ENCODE measurements at places on chromosomes 1 and 21.

DNA sequence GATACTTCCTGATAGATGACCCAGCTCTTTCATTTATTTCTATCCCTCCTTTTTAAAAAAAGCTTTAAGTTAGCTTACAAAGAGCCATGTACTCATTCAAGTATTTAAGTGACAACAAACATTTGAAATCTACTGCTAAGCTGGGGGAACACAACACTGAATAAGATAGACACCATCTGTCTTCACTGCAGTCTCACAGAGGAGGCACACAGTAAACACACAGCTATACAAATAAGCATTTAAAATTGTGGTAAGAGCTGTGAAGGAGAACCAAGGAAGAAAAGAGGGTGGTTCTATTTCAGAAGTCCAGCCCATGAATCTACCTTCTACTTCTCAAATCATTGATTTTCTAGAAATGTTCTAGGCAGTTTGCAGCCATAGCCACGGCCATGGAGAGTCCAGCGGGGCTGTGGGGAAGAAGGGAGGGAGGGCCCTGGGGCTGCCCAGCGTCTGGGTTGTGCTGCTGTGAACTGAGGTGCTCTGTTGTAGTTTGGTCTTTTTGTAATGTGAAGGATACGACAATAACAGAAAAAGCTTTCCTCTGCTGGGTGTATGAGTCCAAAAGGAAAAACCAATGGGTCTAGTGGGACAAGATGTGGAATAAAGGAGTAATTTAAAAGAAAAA is 28.2 kb downstream of the PRDM2 start:
- no peak for DNase-seq

DNA sequence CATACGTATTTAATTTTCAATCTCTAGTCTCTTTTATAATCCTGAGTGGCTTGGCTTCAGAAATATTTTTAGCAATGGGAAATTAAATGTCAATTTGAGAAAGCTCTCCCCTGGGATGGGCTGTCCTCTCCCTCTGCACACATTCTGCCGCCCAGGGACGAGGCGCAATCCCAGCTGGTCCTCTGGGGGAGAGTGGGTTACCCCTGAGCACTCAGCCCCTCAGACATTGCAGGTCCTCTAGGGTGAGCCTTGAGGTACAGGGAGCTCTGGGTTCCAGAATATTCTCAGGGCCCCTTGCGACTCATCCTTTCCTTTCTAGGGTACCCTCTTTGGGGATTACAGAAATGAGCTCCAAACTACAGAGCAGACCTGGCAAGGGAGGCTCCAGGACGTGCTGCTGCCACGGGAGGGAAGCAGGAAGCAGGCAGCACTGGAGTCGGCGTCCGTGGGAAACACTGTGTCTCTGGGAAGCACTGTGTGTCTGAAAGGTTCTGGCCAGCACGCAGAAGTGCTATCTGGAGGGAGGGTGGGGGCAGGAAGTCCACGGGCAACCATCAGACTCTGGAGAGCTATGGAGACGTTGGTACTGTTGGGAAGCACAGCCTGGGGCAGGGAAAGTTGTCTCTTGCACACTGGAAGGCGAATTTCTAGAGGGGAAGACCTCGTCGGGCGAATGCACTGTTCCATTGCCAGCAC is 343.3 kb upstream of the VAMP3 start:
- DNase-seq, result no peak

GRCh38 chr1:199946305-199947155 is 81.0 kb upstream of the NR5A2 start:
- no peak for DNase-seq

DNA sequence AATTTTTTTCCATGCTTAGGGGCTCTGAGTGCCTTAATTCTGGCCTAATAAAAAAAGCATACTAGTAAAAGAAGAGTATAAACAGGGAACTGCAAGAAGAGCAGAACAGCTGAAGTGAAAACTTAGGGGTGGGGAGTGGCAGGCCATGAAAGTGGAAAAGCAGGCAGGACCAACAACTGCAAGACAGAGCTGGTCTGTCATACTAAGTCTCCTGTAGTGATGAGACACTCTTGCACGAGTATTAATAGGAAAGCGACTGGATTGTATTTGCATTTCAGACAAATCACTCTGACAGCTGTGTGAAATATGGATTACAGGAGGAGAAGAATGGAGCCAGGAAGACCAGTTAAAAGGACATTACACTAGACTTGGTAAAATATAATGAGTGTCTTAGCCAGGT is 449.9 kb downstream of the NUF2 start:
- no peak for DNase-seq

GRCh38 chr1:170240409-170240808 is 94.7 kb downstream of the NTMT2 start:
- peak; percentile 68 for DNase-seq

DNA sequence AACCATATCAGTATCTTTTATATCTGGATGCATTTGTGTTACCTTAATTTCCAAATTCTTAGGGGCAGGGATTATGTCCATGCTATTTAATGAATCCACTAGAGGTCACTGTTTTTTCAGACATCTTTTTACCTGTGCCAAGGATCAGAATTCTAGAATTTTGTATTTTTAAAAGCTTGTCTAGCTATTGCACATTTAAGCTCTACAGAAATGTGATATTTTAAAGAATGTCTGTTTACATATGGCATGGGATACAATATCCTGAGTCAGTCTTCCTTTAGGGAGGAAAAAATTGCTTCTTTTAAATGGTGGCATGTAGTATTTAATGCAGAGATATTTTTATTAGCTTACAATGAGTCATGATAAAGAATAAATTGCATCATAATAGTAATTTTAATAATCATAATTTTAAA is 11.3 kb downstream of the RPAP2 start:
- peak; percentile 57 for DNase-seq

DNA sequence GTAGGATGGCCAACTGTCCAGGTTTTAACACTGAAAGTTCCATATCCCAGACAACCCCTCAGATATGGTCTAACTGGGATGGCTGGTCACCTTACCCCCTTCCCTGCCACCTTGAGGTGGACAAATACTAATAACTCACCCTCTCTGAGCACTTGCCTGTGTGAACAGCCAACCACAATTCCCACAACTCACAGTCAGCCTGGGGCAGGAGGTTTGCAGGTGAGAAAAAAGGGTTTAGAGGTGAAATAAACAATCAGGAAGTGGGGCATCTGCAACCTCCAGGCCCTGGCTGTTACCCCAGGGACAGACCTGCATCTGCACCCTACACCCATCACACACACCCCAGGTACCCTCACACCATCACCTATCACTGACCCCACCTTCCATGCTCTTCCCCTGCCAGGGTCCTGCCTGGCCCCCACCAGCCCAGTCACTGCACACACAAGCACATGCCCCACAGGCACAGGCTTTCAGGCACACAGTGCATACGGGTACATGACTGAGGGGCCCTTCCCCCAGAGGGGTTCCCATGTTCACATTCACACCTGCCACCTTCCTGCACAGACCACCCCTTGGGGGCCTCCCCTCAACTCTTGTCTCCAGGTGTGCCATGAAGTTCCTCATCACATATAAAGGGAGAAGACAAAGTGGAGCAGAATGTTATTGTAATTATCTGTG is 679.5 kb downstream of the MATN1 start:
- DNase-seq, result no peak

- DNase-seq, result no peak
These were observed 15.9 kb upstream of the PADI1 start for GRCh38 chr1:17188889-17189631.

DNA sequence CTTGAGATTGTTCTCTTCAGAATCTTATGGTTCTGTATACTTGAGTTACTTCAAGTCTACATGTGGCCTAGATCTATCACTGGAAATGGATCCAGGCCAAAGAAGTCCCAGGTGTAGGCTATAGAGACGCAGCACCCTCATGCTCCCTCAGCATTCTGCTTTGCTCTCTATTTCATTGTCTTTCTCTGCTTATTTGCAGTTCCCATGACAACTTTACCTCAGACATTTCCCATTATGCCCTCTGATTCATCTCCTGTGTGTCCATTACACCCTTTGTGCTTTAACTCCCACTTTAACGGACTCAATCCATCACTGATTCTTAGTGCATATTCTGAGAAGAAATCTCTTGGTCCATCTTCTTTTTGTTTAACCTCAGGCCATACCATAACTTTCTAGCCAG is 236.9 kb upstream of the NRIP1 start:
- no peak for DNase-seq

GRCh38 chr1:110631836-110632620 is 25.9 kb upstream of the KCNA2 start:
- DNase-seq, result no peak

- DNase-seq, result no peak
These were observed 7.6 kb downstream of the CLSPN start for GRCh38 chr1:35762141-35762540.

DNA sequence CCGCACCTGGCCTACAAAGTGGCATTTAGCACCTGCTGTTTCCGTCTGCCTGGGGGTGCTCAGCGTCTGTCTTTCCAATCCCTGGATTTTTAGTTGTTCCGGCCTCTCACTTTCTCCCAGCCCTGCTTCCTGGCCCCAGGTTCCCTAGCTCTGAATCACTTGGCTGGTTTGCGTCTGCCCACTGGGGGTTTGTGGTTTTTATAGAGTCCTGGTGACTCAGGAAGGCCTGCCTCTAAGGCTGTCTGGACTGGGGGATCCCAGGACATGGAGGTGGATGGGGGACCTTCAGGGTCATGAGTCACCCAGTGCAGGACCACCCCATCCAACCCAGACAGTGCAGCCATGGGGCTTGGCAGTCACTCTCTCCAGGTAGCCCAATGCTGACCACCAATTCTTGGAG is 53.5 kb downstream of the MRPL37 start:
- peak; percentile 84 for DNase-seq

GRCh38 chr1:220426989-220427388 is 100.9 kb upstream of the MARK1 start:
- no peak for DNase-seq

- DNase-seq, result peak; percentile 57
These were observed 407 bp upstream of the PIGV start for GRCh38 chr1:26787381-26787705.

GRCh38 chr21:45365186-45365607 is 39.8 kb upstream of the COL18A1 start:
- no peak for DNase-seq

DNA sequence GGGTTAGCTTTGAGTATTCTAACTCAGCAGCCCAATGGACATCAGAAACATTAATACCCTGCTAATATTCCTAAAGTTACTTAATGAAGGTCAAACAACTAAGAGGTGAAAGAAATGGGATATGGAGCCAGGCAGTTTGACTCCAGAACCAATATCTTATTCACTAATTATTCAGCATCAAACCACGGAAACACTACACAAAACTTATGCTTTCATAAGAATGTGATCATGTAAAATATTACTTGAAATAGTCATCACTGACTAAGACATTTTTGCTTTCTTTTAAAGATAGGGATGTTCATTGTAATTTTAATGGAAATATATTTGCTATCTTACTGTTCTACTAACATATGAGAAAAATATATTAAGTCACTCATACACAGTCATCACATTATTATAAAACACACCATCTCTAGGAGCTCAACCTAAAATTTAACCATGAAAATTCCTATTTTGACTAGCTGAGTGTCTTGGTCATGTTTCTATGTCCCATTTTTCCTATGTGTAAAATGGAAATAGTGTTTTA is 240.9 kb downstream of the KCTD3 start:
- DNase-seq, result peak; percentile 27

GRCh38 chr1:91781901-91782622 is 103.9 kb downstream of the TGFBR3 start:
- peak; percentile 63 for DNase-seq

DNA sequence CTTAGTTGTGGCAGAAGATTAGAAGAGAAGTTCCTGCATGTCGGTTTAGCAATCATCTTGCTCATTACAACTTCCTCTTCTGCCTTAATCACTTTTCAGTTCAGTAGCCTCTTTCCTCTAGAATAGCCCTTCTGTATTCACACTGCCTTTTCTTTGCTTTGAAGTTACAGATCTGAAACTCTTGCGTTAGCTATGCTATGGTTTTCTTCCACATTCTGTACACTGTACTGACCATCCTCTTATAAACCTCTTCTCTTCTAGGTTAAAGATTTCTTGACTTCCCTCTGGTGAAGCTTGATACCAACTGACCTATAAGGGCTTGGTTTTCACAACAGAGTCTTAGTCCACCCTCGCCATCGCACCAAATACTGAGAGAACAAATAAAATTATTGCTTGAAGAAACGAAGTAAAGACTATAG is 35.0 kb downstream of the C21orf91 start:
- no peak for DNase-seq

DNA sequence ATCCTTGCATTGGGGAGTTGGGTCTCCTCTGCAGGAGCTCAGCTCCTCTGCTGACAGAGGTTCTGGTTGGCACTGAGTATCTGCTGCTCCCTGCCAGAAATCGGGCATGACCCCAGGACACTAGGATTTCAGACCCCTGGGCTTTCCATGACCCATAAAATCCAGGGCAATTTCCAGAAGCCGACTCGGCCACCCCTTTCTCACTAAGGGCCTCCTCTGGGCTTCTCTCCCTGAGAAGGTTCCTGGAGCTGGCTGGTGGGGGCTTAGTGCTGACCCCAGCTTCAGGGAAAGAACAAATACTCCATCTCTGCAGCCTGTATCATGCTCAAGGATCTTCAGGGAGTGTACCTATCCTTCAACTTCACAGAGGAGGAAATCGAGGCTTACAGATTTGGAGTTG is 603.4 kb downstream of the PTPRU start:
- DNase-seq, result no peak

- DNase-seq, result no peak
These were observed 79.8 kb downstream of the PCP4 start for GRCh38 chr21:39947031-39947430.

GRCh38 chr1:47708658-47709018 is 270.8 kb downstream of the FOXD2 start:
- no peak for DNase-seq

DNA sequence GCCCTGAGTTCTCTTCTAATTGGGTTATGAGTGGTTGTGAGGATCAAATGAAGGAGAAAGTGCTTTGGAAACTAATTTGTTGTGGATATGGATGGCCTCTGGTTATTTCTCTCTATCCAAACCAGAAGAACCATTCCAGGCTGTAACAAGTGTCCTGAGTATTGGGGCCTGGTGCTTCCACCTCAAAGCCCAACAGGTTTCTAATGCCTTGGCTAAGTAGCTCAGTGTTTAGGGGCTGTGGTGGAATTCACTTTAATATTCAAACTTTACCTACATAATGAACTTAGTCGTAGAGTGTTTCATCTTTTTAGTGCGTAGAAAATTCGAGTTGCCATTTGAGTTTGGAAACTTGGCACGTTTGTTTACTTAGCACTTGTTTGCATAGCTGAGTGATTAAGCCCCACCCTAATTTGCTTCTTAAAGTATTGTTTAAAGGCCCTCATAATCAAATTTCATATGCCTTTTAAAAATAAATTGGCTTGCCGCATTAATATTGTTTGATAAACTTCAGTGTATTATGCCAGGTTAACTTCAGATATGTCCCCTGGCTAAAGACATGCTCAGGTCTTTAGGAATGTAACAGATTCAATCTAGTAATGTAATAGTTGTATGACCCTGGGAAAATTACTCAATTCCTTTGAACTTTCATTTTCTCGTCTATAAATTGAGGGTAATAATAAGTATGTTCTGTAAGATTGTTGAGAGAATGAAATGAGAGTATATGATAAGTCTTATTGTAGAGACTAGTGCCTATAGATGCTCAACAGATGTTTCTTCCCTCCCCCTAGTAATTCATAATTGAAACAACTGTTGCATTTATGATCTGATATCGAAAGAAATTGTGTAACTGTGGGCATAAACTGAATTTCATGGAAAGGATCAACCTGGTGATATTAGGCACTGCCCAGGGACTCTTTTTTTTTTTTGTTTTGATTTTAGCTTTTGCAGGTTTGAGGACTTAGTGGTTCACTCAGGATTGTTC is 1.6 kb downstream of the AGO4 start:
- DNase-seq, result peak; percentile 11
